ENCODE measurements at places on chromosomes 16 and 17.

GRCh38 chr17:79777894-79778503 lies at the start of gene CBX2:
Gene CBX2, plus strand, starts transcription at chr17:79778148. Its CDS starts 88 bp downstream, at chr17:79778236.
- peak; percentile 42 for DNase-seq

GRCh38 chr16:10485698-10486382 lies 94.6 kb downstream of the EMP2 start:
- DNase-seq = no peak

DNA sequence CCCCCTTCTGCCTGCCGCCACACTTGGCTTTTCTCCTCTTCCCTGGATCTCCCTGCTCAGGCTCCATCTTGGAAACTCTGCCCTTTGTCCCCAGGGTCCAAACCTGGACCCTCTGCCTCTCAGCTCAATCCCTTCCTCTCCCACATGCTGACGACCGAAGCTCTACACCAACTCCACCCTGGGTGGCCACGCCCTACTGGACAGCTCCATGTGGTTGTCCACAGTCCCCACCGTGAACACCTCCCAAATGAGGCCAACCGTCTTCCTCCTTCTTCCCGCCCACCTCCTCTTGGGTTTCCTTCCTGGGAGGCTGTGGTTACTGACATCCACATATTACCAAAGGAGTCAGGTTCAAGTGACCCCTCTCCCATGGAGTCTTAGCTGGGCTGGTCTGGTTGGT lies 22.6 kb upstream of the MLKL start:
- no peak for DNase-seq

- no peak for DNase-seq
Observed at GRCh38 chr16:58906981-58907715, 173.0 kb upstream of the GOT2 start.

DNA sequence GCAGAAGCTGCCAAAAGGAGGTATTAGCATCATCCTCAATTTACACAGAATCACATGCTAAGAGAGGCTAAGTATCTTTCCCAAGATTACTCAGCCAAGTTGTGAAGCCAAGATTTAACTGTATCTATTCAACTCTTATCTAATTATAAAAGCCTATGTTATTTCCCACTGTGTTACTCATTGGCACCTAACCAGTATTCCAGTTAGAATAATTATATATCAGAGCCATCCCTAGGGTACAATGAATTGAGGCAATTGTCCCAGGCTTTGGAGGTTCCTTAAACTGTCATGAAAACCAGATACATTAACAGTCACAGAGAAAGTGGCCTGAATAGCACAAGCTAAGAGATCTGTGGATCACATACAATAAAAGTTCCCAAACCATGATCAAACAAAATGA lies 10.9 kb upstream of the AMFR start:
- DNase-seq = no peak

- DNase-seq = no peak
Observed at GRCh38 chr16:75317101-75317522, 65.7 kb upstream of the BCAR1 start.

GRCh38 chr17:65515959-65516948 lies 45.2 kb downstream of the AXIN2 start:
- no peak for DNase-seq

GRCh38 chr16:85639529-85640253 lies 26.6 kb downstream of the GSE1 start:
- DNase-seq = no peak

GRCh38 chr16:4870138-4870671 lies 22.9 kb downstream of the UBN1 start:
- DNase-seq = no peak

DNA sequence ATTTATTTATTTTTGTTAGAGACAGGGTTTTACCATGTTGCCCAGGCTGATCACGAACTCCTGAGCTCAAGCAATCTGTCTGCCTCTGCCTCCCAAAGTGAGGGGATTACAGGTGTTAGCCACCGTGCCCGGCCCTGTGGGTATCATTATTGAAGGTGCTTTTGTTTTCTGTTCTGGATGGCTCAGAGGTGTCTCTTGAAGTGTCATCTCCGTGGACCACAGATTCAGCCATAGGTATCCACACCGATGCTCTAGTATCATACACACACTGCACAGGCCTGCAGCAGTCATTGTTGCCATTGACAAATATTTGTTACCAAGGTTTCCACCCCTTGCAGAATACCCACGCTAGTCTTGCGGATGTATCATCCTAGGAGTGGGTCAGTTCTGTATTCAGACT lies 446.2 kb downstream of the XYLT1 start:
- no peak for DNase-seq

DNA sequence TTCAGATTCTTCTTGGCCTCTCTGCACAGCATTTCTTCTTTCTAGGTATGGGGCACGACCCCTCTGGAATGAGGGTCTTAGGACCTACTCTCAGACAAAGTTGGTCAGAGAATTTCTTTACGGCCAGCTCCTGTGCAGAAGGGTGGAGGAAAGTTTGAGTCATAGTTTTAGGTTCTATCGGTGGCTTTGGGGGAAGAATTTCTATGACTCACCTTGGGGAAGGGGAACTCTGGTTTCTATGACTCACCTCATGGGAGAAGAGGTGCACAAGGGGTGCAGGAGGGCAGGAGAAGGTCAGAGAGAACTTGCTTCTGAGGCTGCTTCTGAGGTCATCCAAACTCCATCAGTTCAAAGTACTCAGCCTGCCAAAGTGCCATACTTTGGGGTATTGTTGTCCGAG lies 2.5 kb upstream of the ABCC12 start:
- DNase-seq = peak; percentile 32

DNA sequence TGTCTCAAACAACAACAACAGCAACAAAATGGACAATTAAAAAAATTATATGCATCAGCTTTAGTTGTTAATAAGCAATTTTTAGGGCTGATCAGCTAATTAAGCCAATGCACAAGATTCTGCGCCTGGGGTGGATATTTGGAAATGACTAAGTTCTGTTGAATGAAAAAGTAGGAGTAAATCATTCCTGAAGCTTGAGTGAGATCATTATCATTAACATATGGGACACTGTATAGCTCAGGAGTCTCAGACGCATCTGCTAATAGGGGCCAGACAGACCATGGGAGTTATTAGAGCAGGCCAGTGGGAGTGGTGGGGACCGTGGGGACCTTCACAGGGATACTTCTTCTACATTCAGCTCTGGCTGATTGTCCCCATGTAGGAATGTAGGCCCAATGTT lies 22.8 kb downstream of the IRX5 start:
- DNase-seq = no peak

DNA sequence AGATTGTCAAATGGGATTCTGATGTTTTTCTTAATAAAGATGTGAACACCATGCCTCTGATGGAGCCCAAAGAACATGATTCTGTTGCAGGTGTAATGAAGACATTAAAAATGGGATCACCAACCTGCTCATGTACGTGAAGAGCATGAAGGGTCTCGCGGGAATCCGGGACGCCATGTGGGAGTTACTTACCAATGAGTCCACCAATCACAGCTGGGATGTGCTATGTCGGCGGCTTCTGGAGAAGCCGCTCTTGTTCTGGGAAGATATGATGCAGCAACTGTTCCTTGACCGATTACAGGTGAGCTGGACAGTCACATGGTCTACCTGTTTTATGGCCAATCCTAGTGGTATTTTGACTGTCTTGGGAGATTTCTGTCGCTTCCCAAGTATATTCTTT lies 7.6 kb downstream of the COG1 start:
- no peak for DNase-seq

- DNase-seq = no peak
Observed at GRCh38 chr16:57607676-57608461, 20.6 kb upstream of the ADGRG1 start.

DNA sequence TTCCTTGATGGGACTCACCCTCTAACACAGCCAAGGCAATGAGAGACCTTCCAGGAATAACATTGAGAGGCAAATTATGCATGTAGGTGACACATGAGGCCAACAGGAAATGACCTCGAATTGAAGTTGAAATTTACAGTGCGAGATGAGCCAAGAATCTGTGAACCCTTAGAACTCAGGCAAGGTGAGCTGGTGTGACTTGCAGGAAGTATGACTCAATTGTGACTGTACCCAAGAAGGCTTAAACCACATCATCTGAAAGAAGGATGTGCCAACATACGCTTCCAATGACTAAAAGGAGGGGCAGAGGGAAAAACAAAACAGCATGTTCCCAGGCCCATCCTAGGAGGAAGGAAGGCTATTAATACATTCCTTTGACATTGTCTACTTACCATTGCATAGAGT lies 44.8 kb downstream of the PITPNC1 start:
- DNase-seq = no peak

GRCh38 chr16:31354394-31355291 lies at the start of gene ITGAX:
Gene ITGAX, plus strand, starts transcription at chr16:31355176. Its CDS starts 79 bp downstream, at chr16:31355255.
- DNase-seq = no peak

DNA sequence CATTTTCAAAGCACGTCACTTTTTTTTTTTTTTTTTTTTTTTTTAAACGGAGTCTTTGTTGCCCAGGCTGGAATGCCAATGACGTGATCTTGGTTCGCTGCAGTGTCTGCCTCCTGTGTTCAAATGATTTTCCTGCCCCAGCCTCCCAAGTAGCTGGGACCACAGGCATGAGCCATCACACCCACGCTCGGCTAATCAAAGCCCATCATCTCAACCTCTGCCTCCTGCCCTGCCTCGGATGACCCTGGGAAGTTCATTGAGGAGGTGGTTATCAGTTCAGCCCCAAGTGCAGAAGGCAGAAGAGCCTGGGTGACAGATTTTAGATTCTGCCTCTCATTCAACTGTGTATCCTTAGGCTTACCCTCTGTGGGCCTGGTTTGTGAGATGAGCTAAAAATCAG lies 484.9 kb upstream of the EEF2KMT start:
- no peak for DNase-seq

DNA sequence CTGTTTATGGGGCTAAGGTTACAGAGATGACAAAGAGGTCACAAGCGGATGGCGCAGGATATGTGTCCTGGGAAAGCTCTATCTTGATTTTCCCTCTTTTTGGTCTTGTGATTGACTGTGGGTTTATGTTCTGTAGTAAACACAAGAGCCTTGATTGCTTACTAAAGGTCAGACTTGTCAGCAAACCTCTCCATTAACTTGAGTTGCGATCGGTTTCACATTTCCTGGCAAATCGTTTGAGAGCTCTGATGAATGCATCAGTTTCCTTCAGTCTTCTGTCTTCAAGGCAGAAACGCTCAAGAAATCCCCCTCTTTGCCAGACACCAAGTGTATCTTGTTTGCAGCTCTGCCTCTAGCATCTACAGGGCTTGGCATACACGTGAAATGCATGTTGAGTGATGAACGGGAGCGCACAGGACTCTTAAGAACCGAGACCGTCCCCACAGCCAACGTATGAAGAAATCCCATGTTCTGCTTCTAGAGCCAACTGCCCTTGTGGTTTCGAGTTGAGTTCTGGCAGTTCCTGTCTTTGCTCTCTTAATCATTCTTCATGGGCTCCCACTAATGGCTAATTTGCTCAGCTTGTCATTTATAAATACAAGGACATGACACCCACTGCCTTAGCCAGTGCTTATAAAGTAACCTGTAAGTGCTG lies 143.3 kb downstream of the PITPNC1 start:
- DNase-seq = peak; percentile 54

DNA sequence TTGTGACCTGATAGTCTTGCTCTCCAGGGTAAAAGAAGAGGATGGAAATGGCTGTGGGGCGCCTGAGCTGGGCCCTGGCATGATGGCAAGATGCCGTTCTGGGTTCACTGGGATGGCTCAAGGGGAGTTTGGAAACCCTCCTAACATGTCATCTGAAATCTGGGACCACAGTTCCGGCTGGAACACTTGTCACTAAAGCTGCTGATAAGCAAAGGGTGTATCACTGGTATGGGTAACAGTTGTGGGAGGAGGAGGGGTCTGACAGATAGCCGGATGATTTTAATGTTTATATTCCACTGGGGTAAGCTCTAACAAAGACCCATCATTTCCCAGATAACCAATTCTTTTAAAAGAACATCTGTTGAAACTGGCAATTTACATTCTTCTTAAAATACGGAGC lies 390.2 kb downstream of the WWOX start:
- DNase-seq = no peak

GRCh38 chr17:35243561-35244340 lies 879 bp downstream of the SLFN5 start:
- DNase-seq = peak; percentile 29

- no peak for DNase-seq
Observed at GRCh38 chr16:58125781-58126335, 3.3 kb downstream of the CFAP20 start.

DNA sequence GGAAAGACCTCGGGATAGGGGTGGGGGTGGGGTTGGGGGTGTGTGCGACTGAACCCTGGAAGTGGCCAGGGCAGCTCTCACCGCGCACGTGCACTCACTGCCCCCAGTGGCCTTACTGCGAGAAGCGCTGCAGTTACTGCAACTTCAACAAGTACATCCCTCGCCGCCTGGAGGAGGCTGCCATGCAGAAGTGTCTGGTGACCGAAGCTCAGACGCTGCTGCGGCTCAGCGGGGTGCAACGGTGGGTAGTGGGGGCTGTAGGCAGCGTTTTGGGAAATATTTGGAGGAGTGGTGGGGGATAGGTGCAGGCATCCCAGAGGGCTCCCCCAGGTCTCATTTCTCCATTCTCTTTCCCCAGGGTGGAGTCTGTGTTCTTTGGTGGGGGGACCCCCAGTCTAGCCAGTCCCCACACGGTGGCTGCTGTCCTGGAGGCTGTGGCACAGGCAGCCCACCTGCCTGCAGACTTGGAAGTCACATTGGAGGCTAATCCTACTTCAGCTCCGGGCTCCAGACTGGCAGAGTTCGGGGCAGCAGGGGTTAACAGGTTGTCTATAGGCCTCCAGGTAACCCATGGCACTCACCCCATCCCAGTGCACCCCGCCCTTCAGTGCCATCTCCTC lies 972 bp downstream of the RSAD1 start:
- DNase-seq = peak; percentile 39

DNA sequence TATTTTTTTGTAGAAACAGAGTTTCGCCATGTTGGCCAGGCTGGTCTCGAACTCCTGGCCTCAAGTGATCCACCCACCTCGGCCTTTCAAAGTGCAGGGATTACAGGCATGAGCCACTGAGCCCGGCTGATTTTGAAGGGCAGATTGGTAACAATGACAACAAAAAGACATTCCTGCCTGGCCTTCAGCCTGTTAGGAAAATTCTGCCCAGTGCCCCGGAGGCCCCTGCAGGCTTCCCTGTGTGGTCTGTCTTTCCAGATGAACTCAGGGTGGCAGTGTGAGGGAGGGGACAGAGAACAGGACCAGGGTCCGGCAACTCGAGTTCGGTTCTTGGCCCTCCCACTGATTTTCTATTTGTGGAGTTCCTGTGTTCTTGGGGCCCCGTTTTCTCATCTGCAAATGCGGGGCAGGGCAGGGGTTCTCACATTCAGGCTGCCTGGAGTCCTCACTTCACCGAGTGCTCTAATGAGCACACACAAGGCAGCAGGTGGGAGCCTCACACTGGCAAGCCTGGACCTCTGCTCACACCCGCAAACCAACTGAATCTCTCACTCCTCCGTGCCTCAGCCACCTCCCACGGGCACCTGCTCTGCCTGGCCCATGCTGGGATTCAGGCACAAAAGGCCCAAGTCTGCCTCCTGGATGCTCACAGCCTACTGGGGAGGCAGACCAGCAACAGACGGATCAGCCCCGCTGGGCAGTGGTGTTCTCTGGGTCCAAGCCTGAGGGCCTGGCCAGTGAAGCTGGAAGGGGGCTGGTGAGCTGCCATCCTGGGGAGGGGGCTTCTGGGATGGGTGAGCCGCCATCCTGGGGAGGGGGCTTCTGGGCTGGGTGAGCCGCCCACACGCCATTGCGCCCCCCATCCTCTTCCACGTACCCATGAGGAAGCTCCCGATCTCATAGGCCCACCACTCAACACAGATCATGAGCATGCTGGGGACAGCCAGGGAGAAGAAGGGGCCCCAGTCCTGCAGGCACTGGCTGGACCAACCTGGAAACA lies 10.3 kb downstream of the SLC47A2 start:
- DNase-seq = no peak

GRCh38 chr17:37802061-37802595 lies 57.3 kb upstream of the HNF1B start:
- DNase-seq = no peak
